Stimulated activated CD8-positive, alpha-beta memory T cell treated with anti-CD3 and anti-CD28 coated beads, Interleukin-15, amount 100 ng/mL, for 24 hours (primary cell): ENCODE measurements at places on chromosomes 7 and 10.

- DNase-seq = peak; percentile 99
Observed at GRCh38 chr7:129825209-129825970, 127.4 kb downstream of the UBE2H start.

DNA sequence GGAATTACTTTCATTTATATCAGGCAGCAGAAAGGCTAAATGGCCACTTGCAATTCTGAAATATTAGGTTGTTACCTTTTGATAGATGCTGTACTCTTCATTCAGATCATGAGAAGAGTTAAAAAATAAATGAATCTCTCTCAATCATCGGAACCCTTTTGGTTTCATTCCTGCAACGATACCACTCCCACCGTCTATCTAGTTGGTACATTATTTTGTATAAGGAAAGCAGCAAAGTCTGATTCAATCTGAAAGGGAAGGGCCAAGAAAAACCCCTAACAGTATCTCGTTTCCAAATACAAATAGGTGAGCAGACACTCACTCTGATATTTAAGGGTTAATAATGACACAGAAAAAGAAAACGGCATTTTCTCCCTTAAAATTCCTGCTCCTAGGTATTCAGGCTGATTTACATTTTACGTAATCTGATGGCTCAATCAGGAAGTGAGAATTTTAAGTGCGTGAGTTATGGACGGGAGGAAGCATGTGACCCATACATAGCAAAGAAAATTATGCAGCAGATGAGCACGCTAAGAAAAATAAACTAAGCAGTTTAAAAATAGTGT lies 209.4 kb upstream of the KLF14 start:
- DNase-seq = no peak

DNA sequence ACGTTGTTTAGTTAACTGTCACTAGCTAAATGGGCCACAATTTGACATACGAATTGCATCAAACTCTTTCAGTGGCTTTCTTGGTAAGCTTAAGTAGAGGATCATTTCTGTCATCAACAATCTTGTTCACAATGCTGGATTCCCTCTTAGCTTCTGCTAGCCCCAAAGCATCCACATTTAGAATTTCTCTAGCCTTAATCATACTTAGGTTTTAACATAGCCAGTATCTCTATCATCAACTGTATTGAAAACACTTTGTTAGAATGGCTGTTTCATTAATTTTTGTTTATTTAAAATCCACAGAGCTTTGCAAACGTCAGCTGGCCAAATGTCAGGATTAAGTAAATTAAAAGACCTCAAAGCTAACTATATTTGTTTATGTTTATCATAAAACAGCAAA lies 41.1 kb downstream of the ABRAXAS2 start:
- DNase-seq = no peak

- no peak for DNase-seq
Observed at GRCh38 chr7:19725770-19726169, 16.9 kb upstream of the POLR1F start.

- no peak for DNase-seq
Observed at GRCh38 chr7:1678081-1678543, 8.0 kb downstream of the ELFN1 start.

- DNase-seq = no peak
Observed at GRCh38 chr10:73768881-73769280, 13.0 kb upstream of the CHCHD1 start.

DNA sequence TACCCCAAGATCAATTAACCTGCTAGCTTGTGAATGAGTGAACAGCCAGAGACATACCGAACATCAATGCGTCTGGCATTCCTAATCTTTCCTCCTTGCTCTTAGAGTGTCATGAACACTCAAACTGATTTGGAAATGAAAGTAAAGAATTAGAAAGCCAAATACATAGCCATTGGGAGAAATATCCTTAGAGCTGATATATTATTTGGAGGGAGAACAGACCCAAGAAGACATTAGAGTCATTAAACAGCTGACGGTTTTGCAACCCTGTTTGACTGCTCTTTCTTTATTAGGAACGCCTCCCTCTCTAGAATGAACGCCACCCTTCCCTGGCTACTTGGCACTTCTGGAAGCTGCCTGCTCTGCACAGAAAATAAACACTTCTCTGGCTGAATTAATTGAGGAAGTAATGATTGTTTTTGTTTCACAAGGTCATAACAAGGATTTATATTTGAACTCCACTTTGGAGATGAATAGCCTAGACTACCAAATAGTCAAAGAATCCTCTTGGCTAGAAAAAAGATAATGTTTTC lies 42.8 kb downstream of the CTTNBP2 start:
- DNase-seq = no peak
